PC-3 (cell line): ENCODE measurements at places on chromosomes 2 and 18. TPM values are rescaled to one million over a fixed set of nuclear protein-coding genes. Genes with fewer than 3 reads are reported as not detected.
A peak's percentile ranks its signal among the peaks of the same experiment; 100 is the strongest.

The OSR1 gene
- total RNA-seq: 30.6 and 33.5 TPM in 2 replicates

GRCh38 chr2:237205561-237205971, 119.9 kb downstream of the COPS8 start:
- no peaks in the 10 kb centered on the region for H3K36me3 ChIP-seq
- H3K27ac ChIP-seq: no peak overlapping the region
- H3K27me3 ChIP-seq: no peaks in the 10 kb centered on the region

GRCh38 chr2:239354132-239354790, 46.6 kb downstream of the HDAC4 start:
- DNase-seq: no peak
- H3K27me3 ChIP-seq: no peaks in the 10 kb centered on the region
- H3K4me1 ChIP-seq: no peaks in the 10 kb centered on the region
- no peak overlapping the region for H3K4me3 ChIP-seq

DNA sequence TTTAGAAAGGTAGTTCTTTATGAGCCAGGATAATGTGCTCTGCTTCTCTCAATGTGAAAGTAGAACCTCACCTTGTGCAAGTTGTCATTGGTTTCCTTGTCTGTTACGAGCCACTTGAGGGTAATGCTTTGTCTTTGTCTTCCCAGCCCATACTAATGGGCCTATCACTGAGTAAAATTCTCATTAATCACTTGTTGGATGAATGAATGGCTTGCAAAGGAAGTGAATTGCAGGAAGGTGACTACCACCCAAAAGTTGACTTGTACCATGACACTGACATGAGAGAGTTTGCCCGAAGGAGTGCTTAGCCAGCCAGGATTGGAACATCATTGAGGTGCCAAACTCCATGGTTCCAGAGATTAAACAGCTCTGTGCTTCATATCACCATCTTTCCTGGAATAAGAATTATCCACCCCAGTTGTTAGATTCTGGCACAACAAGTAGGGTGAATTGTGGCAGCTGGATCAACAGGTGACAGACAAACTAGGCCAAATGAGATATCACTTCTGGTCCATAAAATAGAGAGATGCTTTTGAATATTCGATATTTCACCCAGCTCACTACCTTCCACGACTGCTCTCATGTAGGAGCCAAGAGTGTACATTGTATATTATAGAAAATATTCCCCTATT, 20.5 kb upstream of the CD28 start:
- no peak overlapping the region for H3K4me3 ChIP-seq
- peak overlapping the region; percentile 59 for H3K27ac ChIP-seq
- peaks cover 37% of the 10 kb centered on the region for H3K4me1 ChIP-seq
- DNase-seq: no peak
- no peaks in the 10 kb centered on the region for H3K27me3 ChIP-seq
- no peaks in the 10 kb centered on the region for H3K36me3 ChIP-seq

GRCh38 chr2:66901344-66901743, 466.4 kb downstream of the MEIS1 start:
- H3K4me3 ChIP-seq: no peak overlapping the region
- no peak for DNase-seq
- no peaks in the 10 kb centered on the region for H3K4me1 ChIP-seq
- H3K27me3 ChIP-seq: no peaks in the 10 kb centered on the region
